Activated CD8-positive, alpha-beta T cell treated with anti-CD3 and anti-CD28 coated beads, Interleukin-2, amount 10 ng/mL, durations not matched to agents 7 days and 5 days (primary cell): ENCODE measurements at places on chromosomes 5 and 9.

GRCh38 chr5:43584166-43584699 is 18.7 kb upstream of the NNT start:
- no peak for DNase-seq

- peak; percentile 42 for DNase-seq
Measured at GRCh38 chr9:27353474-27354229, 56.7 kb upstream of the EQTN start.

DNA sequence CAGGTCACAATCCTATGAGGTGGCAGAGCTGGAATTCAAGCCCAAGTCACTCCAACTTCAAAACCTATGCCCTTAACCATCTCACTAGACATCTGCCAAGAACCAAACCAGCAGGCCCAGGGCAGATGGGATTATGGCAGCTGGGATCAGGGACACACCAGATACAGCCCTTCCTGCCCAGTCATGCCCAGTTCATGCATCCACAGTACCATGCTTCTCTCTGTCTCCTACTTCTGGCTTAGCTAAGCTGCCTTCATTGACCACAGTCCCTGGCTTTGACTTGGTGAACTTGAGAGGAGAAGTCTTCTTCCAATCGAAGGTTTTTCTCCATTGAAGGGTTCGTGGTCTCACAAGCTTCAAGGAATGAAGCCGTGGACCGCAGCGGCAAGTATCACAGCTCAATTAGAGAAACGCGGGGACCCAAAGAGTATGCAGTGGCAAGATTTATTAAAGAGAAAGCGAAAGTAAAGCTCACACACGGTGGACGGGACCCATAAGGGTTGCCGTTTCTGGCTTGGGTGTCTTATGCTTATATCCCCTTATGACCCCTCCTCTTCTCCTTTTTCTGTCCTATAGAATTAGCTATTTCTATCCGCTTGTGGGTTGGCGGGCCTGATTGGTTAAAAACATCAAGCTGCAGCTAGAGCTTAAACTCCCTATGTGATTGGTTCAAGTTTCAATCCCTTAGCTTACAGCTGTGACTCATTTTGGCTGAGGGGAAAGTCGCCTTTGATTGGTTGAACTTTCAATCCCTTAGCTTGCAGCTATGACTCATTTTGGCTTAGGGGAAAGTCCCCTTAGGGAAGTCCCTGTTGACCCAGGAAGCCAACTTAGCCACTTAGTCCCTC is 101.2 kb downstream of the TRIM36 start:
- peak; percentile 27 for DNase-seq

- no peak for DNase-seq
Measured at GRCh38 chr9:138042146-138042545, 164.6 kb downstream of the CACNA1B start.

DNA sequence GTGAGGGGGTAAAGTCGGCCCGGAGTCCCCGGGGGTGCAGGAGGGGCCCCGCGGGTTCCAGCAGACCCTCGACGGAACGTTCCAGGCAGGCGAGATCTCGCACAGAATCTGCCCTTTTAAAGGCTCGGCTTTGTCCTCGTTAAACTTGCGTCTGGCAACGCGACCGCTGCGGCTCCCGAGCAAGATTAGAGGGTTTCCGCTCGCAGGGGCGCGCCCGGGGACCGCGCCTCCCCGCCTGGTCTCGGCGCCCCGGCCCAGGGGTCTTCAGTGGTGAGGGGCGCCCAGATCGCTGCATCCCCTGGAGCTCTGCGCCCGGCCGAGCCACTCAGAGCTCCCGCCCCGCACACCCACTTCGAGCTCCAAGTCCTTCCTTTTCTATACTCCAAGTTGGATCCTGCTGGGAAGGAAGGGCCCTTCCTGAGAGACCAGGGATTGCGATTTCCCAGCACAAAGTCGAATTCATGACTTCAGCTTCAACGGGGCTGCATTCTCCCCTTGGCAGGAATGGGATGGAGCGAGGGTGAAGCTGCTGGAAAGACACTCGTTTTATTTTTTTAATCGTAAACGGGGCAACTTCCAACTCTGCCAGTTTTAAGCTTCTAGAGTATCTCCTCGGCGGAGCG is 11.3 kb downstream of the PROP1 start:
- no peak for DNase-seq

- no peak for DNase-seq
Measured at GRCh38 chr9:132740526-132741309, 70.5 kb downstream of the GTF3C4 start.

GRCh38 chr9:2616692-2617377 is 4.8 kb upstream of the VLDLR start:
- no peak for DNase-seq

GRCh38 chr5:110702300-110702699 is 24.2 kb downstream of the TMEM232 start:
- DNase-seq: no peak

DNA sequence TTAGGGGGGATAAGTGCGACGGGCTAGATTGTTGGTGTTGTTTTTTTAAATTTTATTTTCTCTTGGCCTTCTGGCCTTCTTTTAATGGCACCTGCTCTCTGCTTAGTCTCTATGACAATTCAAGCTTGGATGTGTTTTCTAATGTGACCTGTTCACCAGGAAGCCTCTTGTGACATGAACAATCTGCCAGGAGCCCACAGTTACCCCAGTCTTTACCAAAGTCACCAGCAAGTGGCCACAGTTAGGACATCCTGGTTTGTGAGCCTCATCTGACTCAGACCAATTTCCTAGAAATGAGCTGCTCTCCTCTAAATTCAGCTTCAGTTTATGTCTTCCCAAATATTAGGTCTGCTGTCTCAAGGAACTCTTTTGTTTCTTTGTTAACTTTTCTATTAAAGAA is 135.8 kb downstream of the TLE4 start:
- peak; percentile 35 for DNase-seq

DNA sequence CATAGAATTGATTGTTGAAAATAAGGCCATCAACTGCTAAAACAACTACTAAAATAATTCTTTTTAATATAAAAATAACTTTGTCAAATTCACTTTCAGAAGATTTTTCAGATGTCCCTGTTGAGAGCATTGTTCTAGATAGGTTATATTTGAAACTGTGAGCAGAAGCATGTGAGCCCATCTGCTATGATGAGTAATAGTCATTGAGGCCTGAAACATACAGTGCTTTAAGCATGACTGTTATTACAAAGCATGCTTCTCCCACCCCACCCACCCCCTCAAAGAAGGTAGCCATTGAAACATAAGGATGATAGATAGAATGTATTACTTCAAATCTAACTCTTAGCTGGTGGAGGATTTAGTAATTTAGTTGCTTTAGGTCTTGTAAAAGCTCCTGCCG is 86.0 kb downstream of the UHRF2 start:
- DNase-seq: no peak

DNA sequence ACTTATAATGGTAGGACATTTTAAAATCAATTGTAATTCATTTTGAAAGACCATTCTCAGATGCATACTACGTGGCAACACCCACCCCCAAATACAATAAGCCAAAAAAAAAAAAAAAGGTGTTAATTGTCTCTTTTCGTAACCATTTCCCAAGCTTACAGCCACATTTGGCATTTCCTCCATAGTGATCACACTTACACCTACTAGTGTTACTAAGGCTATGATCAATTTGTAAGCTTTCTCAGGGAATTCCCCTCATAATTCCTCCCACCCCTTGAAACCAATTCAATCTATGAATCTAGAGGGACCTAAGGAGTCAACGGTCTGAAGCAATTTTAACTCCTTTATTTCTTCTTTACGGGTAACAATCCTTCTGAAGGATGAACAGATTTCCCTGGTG is 40.1 kb downstream of the NR2F1 start:
- no peak for DNase-seq

- DNase-seq: no peak
Measured at GRCh38 chr9:115115117-115115880, 2.7 kb downstream of the TNC start.

- DNase-seq: peak; percentile 69
Measured at GRCh38 chr9:70411930-70412831, 2.3 kb downstream of the KLF9 start.

DNA sequence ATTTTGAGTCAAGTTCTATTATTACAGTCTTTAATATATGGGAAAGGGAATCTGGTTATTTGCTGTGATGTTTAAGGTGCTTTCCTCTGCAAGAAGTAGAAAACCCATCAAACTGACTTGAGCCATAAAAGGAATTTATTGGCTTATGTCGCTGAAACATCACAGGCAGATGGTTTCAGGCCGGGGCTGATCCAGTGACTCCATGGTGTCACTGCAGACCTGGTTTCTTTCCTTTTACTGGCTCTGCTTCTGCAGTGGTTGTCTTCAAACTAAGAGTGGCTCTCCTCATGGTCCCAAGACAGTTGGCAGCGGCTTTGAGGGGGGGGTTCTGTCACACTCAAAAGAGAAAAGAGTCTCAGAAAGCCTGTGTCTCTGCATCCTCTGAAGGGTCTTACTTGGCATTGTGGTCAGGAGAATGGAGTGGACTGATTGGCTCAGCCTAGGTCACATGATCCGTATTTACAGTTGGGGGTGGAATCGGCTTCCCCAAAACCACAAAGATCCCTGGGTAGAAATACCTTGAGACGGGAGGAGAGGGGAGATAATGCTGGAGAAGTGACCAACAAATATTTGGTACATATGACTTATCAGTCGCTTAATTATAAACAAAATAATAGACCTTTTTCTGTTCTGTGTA is 106.3 kb downstream of the DAPK1 start:
- no peak for DNase-seq

DNA sequence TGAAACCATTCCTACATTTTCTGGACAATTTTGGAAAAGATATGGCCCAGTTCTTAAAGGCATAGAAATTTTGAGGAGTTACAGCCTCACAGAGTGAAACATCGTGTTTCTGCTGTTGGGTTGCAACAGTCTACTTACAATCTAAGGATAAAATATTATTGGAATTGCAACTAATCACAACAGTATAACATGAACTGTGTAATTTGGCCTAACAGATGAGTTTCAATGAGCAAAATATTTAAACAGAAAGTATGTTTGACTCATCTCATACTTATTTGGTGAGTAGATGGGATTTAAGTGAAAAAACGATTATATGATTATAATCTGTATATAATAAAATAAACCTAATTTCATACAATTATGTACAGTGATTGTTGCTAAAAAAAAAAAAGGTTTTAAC is 1061.8 kb downstream of the CDH12 start:
- no peak for DNase-seq

- no peak for DNase-seq
Measured at GRCh38 chr5:27328480-27328879, 290.1 kb upstream of the CDH9 start.

DNA sequence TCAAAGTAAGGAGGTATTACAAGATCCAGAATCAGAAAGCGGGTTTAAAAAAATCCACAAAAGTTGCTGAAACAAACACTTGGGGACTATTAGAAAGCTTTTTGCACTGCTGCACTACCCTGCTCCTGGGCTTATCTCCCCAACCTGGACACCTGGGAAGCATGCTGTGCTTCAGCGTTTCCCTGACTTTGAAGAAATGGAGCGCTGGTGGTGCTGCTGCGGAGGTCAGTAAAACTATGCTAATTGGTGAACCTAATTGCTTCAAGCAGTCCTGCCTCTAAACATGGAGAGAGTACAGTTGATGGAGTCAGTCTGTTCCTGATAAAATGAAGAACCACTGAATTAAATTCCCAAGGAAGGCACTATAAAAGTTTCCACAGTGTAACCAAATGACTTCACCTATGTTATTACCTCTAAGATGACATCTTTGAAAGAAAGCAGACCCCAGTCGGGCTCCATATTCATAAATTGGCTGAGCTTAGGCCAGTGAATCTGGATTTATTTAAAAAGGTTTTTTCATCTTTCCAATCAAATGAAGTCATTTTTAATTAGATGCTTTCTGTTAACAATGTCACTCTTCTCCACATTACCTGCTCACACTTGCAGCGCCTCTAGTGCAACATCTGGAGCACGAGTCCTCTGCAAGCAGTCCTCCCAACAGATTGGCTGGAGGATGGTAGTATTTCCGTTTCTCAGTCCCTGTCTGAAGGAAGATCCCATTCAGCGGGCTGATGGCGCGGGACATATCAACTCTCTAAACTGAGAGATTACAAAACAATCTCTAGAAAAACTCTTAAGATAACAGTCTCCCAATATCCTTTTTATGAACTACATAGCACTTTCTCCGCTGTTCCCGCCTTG is 11.5 kb downstream of the NR2F1-AS1 start:
- no peak for DNase-seq

DNA sequence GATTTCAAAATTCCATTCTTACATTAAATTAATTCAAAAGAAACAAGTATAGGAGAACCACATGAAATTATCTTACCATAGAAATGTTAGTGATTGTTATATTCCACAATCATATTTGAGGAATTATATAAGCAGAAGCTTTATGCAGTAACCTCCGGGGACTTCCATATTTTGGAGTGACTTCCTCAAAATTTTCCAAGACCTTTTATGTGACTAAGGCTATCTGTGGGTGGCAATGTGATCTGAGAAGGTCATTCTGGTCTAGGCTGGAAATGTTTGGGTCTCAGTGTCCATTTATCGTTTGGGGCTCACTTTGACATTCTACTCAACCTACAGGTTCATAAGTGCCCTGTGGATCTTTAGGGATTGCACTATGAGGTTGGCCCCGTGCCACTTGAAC is 776.6 kb downstream of the CDH12 start:
- DNase-seq: no peak

GRCh38 chr9:127451608-127451857 is 223 bp downstream of the LRSAM1 start:
- DNase-seq: no peak

DNA sequence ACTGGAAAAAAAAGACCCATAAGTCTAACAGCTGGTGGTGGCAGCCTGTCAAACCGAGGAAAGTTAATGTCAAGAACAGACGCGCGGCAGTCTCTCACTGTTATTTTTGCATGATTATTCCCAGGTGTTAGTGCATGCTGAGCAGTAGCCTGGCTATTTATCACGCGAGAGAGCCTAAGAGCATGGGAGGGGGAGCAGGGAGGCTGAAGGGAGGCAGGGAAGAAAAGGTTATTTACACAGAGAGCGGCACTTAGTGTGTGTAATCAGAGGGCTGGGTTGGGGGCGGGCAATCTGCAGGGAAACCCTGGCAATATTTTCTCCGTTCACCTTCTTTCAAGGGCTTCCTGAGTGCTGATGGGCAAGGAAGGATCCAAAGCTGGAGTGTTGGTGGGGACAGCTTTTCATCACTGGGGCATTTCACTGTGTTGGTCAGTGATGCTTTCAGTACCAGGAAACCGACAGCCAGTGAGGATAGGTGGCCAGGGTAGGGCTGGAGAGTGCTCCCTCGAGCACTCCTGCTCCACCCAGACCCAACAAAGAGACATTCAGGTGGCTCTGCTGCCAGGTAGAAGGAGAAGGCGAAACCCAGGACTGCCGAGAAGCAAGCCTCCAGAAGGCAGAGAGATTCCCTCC is 39.6 kb downstream of the ZNF608 start:
- no peak for DNase-seq
